Gastrocnemius medialis (tissue), 4 donors: ENCODE measurements at places on chromosomes 12 and 14. TPM values are rescaled to one million over a fixed set of nuclear protein-coding genes. Genes with fewer than 3 reads are reported as not detected.

MTERF2 gene
- 24.6 TPM for total RNA-seq

HPD gene
- 2.0 TPM for total RNA-seq

DNA sequence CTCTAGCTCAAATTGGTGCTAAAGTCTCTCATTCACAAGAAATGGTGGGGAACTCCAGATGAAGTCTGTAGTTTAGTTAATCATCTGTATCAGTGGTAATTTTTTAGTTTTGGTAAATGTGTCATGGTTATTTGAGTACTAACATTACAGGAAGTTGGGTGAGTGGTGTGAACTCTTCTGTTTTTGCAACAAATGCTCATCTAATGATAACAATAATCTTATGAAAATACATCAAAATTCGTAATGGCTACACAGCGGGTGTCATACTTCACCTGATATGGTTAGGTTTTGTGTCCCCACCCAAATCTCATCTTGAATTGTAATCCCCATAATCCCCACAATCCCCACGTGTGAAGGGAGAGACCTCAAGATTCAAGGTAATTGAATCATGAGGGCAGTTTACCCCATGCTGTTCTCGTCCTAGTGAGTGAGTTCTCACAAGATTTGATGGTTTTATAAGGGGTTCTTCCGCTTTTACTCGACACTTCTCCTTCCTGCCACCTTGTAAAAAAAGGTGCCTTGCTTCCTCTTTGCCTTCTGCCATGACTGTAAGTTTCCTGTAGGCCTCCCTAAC is 209.3 kb upstream of the FOXN3 start:
- no peak overlapping the region for H3K4me3 ChIP-seq
- peaks cover 16% of the 10 kb centered on the region for H3K4me1 ChIP-seq
- no peak overlapping the region for H3K27ac ChIP-seq
- no peak for DNase-seq

GRCh38 chr12:44317651-44318126 is 481.8 kb downstream of the TMEM117 start:
- H3K4me3 ChIP-seq: no peak overlapping the region
- no peaks in the 10 kb centered on the region for H3K36me3 ChIP-seq
- no peak overlapping the region for H3K27ac ChIP-seq
- H3K4me1 ChIP-seq: no peaks in the 10 kb centered on the region
- H3K27me3 ChIP-seq: no peaks in the 10 kb centered on the region

- peak within 1 kb of the TSS; percentile 47 for H3K4me3 ChIP-seq
- DNase-seq: no peak
- H3K36me3 ChIP-seq: no peaks in the 10 kb centered on the region
- no peak within 1 kb of the TSS for H3K27ac ChIP-seq
- peaks cover 67% of the 10 kb centered on the region for H3K27me3 ChIP-seq
Measured at GRCh38 chr12:65121049-65121955, at the start of gene WIF1. WIF1 (minus strand) TSS chr12:65121305; CDS start chr12:65121191, 114 bp downstream.

DNA sequence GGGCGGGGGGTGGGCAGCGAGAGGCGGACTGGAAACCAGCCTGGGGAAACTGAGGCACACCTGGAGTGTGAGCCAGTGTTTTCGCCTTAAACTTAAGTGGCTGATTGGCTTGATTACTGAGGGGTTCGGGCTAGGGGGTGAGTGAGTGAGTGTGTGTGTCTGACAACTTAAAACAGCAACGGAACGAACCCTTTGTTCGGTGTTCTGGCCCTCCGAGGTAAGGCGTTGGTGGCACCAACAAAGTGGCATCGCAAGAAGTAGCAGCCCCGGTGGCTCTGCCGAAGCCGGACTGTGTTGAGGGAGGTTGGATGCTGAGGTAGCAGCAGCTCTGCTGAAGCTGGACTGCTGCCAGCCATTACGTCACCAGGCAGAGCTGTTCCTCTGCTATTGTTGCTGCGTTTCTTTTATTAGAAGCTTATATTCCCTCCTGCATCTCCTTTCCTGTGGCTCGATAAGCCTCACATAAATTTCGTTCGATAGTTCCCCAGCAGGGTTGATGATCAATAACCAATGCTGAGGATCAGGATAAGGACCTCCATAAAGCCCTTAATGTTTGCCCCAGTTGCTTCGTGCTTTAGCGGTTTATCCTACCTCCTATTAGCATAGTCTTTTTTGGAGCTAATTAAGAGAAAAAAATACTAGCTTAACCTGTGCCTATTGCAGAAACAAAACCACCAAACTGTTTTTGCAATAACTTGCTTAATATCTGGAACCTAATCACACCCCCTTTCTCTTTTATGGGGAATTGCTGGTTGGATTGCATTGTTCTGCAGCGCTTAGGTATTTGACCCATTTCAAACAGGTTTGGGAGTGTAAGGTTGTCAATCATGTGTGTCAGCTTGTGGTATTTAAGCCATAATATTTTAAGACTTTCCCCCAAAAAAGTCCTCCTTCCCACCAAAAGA is 1.3 kb downstream of the GPR137C start:
- no peaks in the 10 kb centered on the region for H3K27me3 ChIP-seq
- H3K4me3 ChIP-seq: peak overlapping the region; percentile 92

CLEC12A gene
- not detected for total RNA-seq

DNA sequence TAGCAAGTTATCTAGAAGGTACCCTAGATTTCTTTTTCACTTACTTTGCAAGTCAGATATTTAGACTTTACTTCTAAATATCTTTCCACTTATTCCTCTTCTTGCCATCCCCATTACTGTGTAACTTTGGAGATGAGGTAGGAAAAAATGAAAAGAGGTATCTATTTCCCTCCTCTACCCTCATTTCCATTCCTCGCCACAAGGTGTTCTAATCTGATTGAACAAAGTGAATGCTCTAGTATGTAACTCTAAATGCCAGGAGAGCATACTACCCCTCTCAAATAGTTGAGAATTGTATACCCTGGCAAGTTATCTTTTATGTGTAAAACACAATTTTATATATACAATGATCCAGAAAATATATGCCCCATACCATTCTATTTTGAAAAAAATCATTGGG is 1.7 kb upstream of the LDHB start:
- peaks cover 18% of the 10 kb centered on the region for H3K4me1 ChIP-seq
- no peak for DNase-seq
- no peaks in the 10 kb centered on the region for H3K36me3 ChIP-seq

GRCh38 chr12:70031046-70031445 is 206.0 kb downstream of the MYRFL start:
- no peaks in the 10 kb centered on the region for H3K27me3 ChIP-seq
- H3K27ac ChIP-seq: no peak overlapping the region
- no peak for DNase-seq
- no peaks in the 10 kb centered on the region for H3K4me1 ChIP-seq

GRCh38 chr12:12506496-12506890 is 56.2 kb downstream of the DUSP16 start:
- H3K36me3 ChIP-seq: no peaks in the 10 kb centered on the region
- DNase-seq: no peak
- H3K27me3 ChIP-seq: no peaks in the 10 kb centered on the region
- peak overlapping the region; percentile 50 for H3K27ac ChIP-seq

- H3K4me1 ChIP-seq: no peaks in the 10 kb centered on the region
- no peak overlapping the region for H3K27ac ChIP-seq
- DNase-seq: no peak
Measured at GRCh38 chr14:102565331-102565887, 27.0 kb upstream of the RCOR1 start.

SLC38A1 gene
- total RNA-seq: 391 TPM

CD163L1 gene
- 0.36 TPM for total RNA-seq

- H3K4me1 ChIP-seq: no peaks in the 10 kb centered on the region
- no peaks in the 10 kb centered on the region for H3K36me3 ChIP-seq
- H3K4me3 ChIP-seq: no peak overlapping the region
- DNase-seq: no peak
- H3K27me3 ChIP-seq: no peaks in the 10 kb centered on the region
Measured at GRCh38 chr14:81839056-81839455, 305.4 kb upstream of the SEL1L start.
